NCI-H460 (cell line): ENCODE measurements at places on chromosomes 5 and 9.

- no peak for DNase-seq
These were observed 37.9 kb downstream of the WWC1 start for GRCh38 chr5:168329302-168329701.

- DNase-seq, result peak; percentile 11
These were observed 138.3 kb upstream of the SMIM23 start for GRCh38 chr5:171647043-171647903.

- DNase-seq, result no peak
These were observed 2.8 kb downstream of the PLK2 start for GRCh38 chr5:58457050-58457449.

GRCh38 chr5:55533521-55534435 lies 986 bp downstream of the PLPP1 start:
- DNase-seq, result no peak

- DNase-seq, result no peak
These were observed 100.7 kb upstream of the TUT7 start for GRCh38 chr9:86454701-86455615.

GRCh38 chr9:15635752-15636151 lies 82.9 kb downstream of the CCDC171 start:
- no peak for DNase-seq

GRCh38 chr5:101009758-101010519 lies 106.9 kb upstream of the ST8SIA4 start:
- no peak for DNase-seq

GRCh38 chr5:89733772-89734171 lies 675.8 kb downstream of the CETN3 start:
- DNase-seq, result no peak

GRCh38 chr9:116499986-116500871 lies 186.9 kb upstream of the TRIM32 start:
- DNase-seq, result no peak

GRCh38 chr5:1193591-1193985 lies 7.8 kb upstream of the SLC6A19 start:
- no peak for DNase-seq

DNA sequence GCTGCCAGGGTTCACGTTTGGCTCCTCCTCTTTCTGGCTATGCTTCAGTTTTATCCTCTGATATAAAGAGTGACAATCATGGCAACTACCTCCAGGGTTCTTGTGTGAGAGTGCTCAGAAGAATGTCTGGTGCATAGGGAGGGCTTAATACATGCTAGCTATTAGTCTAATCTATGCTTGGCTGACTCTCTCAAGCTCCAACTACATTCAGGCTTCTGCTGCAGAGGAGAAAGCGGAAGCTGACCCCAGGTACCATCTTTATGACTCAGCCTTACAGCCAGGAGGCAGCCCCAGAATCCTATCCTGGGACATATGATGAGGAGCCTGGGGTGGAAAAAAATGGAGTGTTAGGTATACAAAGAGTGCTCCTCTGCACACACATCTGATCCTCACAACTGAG lies 32.1 kb upstream of the RASGRF2 start:
- no peak for DNase-seq

- no peak for DNase-seq
These were observed 36.5 kb downstream of the ARHGEF37 start for GRCh38 chr5:149617760-149618306.

- no peak for DNase-seq
These were observed 1.1 kb downstream of the IL4 start for GRCh38 chr5:132674671-132675506.

GRCh38 chr5:61114441-61114840 lies 47.8 kb downstream of the SMIM15 start:
- DNase-seq, result no peak

DNA sequence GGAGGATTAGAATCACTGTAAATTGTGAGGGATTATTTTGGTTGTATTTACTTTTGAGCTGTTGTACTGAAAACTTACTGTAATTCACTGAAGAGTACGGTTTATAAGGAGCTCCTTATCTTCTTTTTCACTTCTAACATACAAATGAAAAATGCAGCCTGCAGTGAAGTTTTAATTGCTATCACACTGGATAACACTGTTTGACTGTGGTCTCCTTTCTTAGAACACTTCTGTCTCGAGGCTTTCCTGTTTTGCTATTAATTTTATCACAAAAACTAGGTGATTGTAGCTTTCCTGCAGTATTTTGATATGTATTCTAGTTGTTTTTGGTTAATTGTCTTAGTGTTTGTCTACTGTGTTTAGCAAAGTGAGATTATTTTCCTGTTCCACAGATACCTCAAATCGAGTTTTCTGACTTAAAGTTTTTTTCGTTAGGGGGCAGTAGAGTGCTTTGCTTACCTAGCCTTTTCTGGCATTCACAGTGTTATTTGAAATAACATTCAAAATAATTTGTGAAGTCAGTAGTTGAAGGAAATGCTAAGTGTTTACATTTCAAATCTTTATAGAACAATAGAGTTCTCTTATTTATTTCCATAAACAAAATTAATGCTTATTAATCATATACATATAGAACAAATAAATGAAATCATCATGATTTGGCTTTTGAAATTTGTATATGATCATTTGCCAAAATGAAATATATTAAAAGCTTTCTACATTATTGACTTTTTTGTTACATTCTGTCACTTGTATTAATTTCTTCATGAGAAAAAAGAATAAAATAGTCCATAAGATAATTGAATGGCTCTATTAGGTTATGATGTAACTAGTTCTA lies 52.9 kb downstream of the COMMD10 start:
- DNase-seq, result peak; percentile 50

DNA sequence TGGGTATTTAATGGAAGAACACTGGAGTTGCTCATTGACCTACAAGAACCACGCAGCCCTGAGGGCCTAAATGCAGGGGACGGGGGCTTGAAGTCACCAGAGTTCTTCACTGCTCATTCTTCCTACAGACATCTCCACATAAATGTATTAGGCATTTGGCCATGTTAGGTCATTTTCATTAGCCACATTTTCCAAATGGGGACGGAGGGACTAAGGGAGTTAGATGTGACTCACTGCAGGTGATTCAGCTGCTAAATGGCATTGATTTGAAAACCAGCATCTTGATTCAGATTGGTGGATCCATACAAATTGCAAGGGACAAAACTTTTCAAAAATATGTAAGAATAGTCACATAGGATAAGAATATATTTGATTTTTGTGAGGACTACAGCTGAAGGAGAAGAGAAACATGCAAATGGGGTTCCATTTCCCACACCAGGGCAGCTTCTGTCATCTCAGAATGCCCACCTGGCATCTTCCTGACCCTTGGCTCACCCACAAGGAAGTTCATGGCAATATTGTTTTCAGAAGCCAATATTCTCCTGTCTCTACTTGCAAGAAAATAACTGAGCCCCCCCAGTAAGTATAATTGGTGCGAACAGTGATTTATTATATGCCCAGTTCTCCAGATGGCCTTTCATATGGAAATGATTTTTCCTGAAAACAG lies 264.8 kb downstream of the DOCK8 start:
- no peak for DNase-seq
